ENCODE measurements at places on chromosomes 6 and 20.

- DNase-seq = no peak
Measured at GRCh38 chr6:112539355-112539754, 192.2 kb downstream of the RFPL4B start.

DNA sequence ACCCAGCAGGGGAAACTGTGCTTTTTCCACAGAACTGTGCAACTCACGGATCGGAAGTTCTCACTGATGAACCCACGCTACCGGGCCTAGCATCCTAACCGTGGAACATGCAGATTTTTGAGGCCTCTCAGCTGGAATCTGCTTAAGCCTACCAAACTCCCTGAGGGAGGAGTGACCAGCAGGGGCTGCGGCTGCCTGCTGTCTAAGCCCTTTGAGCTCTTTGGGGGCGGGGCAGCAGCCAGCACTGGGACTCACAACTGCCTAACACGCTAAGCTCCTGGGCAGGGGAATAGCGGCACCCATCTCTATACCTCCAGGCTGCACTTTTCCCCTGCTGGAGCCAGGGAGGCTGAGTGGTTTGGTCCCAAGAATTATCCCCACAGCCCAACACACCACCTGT, 20.4 kb upstream of the METTL24 start:
- no peak for DNase-seq

DNA sequence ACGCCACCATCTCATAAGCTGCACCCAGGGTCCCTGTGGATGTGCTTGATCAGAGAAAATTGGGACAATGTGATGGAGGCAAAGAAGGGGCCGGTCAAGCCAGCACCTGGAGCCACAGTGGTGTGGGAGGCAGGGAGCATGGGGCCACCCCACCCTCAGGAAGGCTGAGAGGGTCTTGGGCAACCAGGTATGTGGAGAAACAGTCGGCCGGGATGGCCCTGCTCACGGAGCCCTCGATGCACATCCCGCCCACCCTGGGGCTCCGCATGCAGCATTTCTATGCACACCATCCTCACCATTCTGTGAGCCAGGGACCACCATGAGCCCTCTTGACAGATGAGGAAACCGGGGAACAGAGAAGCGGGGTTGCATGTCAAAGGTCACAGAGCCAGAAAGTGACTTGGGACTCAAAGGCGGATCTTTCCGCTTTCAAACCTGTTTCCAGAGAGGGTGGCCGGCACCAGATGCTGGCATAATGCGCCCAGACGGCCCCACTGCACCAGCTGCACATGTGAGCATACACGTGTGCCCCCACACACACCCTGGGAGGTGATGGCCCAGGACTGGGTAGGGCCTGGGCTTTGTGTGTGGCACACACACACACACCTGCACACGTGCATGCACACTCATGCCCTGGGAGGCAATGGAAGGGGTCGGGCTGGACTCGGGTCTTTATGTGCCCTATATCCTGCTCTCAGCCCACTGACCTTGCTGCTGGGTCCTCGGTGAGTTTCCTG, 398.5 kb downstream of the TAF4 start:
- DNase-seq = no peak

DNA sequence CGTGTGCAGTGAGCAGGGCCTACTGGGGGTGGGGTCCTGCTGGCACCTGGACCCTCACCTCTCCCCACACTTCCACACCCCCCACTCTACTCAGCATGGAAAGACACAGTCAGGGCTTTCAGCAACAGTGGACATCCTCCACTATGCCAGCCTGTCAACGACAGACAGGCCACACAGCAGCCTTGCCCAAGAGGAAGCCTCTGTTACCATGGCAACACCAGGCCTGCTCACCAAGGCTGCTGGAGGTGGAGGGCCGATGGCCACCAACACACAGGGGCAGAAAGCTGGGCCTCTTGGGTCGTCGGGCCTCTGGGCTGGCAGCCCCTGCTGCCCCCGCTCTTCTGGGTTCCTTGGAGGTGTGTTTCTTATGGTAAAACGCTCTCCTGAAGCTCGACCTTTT, 13.6 kb downstream of the BNIP5 start:
- no peak for DNase-seq

DNA sequence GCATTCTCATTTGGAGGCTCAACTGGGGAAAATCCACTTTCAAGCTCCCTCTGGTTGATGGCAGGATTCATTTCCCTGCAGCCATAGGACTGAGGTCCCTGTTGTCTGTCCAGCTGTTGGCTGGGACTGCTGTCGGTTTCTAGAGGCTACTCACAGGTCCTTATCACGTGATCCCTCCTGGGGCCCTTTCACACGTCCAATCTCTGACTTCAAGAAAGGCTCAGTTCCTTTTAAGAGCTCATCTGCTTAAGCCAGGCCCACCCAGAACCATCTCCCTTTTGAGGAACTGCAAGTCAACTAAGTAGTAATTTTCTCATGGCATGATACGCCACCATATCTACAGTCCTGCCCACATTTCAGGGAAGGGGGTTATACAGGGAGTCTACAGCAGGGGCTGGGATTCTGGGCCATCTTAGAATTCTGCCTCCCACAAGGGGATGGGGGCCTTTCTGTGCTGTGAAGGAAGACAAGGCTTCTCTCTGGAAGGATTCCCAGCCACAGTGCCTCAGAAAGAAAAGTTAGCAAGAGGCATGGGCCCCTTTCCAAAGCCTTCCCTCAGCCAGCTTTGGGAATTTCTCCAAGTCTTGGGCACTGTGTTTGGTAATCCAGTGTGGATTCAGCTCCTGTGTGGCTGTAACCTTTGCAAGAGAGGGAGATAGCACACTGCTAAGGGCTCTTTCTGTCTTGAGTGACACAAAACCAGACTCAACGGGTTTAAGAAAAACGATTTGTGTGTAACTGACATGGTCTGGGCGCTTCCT, 66.4 kb downstream of the CTCFL start:
- no peak for DNase-seq

DNA sequence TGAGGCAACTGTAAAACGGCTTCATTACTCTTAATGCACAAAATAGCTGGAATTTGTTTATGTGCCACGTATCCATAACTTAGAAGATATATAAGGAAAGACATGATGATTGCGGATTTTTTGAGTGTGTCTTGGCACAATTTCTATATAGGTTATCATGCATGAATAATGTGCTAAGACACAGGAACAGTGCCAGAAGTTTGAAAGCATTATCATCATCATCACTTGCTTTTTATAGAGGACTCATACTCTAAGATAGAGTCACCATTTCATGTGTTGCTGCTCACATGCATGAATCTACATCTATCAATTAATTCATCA, 113.4 kb downstream of the ELOVL4 start:
- DNase-seq = no peak

DNA sequence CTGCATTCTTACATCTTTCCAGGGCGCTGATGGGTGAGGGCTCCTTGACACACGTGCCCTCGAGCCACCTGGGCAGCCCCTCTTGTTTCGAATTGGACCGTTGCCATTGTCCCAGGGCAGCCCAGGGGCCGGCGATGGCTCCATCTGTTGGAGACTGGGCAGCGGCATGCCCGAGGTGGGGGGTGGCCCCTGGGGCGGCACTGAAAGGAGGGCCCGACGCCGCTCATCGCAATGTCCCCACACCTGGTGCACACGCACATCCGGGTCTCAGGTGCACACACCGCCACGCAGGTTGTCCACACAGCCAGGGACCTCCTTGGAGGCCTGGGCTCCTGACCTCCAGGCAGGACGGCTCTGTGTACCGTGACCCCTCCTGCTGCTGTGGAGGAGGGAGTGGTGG, 18.0 kb downstream of the GATA5 start:
- no peak for DNase-seq

- DNase-seq = peak; percentile 44
Measured at GRCh38 chr20:2865630-2866029, 7.7 kb upstream of the PTPRA start.

DNA sequence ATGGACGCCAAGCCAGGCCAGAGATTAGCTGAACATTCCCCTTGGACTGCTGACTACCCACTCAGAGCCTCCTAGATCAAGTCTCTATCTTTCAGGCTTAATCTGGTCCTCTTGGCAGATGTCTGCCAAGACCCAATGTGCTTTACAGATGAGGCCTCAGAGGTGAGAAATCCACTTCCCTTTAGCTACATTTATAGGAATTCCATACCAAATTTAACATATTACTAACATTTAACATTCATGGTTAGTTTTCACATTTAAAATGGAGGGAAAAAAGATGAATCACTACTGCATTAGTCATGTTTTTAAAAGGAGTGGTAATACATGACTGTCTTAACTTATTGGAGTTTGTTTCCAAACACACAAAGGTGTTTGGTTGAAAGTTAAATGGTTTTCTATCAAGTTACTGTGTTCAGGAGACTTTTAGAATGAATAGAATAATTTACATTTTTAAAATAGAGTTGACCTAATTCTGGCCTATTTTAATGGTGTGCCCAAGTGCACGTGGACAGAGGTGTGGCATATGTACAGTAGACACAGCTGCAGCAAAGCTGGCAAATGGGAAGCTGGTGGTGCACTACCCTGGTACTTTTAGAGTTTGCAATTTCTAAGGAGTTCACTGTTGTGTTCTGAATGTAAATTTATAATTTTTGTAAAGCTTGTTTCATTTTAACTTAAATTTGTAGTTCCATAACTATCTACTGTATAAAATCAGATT, 41.9 kb upstream of the CALHM6 start:
- DNase-seq = no peak

GRCh38 chr6:33073431-33073871, at the start of gene HLA-DPA1:
HLA-DPA1 (minus strand) TSS chr6:33073649.
- no peak for DNase-seq

DNA sequence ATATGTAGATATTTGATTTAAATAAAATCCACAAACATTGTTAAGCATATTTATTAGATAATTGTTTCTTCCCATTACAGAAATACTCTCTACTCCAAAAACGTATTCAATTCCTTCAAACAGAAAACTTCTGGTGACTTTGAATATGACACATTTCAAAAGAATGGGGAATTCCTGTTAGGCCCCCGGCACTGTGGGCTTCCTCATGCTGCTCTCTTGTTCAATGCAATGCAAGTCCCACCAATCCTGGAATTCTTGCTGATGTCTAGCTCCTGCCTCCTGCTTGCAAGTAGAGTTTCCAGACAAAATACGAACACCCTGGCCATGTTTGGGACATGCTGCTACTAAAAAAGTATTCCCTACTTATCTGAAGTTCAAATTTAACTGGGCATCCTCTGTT, 544.1 kb downstream of the QKI start:
- DNase-seq = no peak

DNA sequence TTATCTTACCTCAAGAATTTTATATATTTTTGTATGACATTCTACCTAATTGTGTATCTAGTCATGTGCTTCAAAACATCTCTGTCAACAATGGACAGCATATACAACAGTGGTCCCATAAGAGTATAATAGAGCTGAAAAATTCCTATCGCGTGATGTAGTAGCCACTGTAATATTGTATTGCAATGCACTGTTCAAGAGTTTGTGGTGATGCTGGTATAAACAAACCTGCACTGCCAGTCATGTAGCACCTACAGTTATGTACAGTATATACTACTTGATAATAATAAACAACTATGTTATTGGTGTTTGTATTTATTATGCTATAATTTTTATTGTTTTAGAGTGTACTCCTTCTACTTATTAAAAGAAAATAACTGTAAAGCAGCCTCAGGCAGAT, 672.7 kb downstream of the CD109 start:
- DNase-seq = no peak

DNA sequence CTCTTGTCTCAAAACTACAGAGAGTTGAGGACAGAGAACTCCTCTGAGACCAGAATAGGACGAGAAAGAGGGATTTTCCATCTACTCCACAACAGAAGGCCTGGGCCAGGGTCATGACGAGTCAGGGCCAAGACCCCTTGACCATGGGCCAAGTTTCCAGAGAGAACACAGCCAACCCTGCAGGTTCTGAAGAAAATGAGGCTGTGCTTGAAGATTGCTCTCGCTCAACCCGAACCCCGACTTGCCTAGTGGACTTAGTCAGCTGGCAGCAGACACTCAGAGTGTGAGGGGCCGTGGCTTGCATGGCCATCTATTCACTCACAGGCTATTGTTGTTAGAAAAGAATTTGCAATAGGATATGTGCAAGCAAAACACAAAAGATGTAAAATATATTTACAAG, 54.5 kb downstream of the TMEM242 start:
- no peak for DNase-seq

- no peak for DNase-seq
Measured at GRCh38 chr6:156955494-156956183, 178.5 kb downstream of the ARID1B start.

DNA sequence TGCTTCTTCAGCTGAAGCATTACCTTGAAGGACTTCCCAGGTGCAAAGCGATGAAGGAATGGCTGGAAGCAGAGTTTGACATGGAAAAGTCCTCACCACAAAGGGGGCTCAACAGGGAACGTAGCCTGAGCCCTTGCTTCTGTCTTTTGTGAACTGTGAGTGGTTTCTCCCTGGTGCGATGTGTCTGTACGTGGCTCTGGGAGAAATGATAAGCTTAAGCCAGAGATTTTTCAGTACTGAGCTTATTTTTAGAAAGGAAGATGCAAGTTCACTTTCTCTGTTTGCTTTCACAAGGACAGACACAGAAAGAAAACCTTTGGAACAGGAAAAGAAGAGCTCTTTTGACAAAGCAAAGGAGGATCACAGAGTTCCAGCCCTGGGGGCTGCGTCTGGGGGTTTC, 79.4 kb downstream of the DACT2 start:
- DNase-seq = no peak

- no peak for DNase-seq
Measured at GRCh38 chr6:10901770-10902169, 14.9 kb downstream of the SYCP2L start.

GRCh38 chr20:45051204-45052060, 49.5 kb downstream of the KCNS1 start:
- DNase-seq = no peak

DNA sequence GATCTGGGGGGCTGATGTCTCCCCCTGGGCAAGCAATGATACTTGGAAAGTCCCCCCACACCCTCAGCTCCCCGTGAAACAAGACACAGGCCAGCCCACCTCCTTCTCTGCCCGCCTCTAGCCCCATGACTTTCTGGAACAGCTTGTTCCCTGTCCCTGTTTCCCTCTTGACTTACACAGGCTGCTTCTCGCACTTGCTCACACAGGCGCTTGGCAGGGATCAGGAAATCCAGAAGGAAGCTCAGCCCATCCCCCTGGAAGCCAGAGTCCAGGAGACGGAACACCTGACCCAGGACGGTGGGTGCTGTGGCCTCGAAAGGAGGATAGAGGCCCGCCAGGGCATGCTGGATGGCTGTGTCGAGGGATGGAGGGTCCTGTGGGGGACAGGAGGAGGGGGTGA, 14.8 kb downstream of the KIAA1755 start:
- DNase-seq = no peak

- no peak for DNase-seq
Measured at GRCh38 chr6:157808405-157808950, 14.6 kb upstream of the SNX9 start.

- no peak for DNase-seq
Measured at GRCh38 chr20:33305589-33306057, 22.6 kb downstream of the BPIFB1 start.

- DNase-seq = peak; percentile 21
Measured at GRCh38 chr6:148146717-148147462, 195.7 kb upstream of the SASH1 start.

- DNase-seq = no peak
Measured at GRCh38 chr20:3171391-3172125, 1.8 kb downstream of the LZTS3 start.

All from stimulated activated CD4-positive, alpha-beta T cell treated with anti-CD3 and anti-CD28 coated beads, Interleukin-1b, Interleukin-23, amount 100 ng/mL, for 24 hours (primary cell).